ENCODE measurements at places on chromosomes 2 and 18. TPM values are rescaled to one million over a fixed set of nuclear protein-coding genes. Genes with fewer than 3 reads are reported as not detected.

GRCh38 chr2:18153741-18154140 is 275.3 kb downstream of the KCNS3 start:
- no peak for DNase-seq

GRCh38 chr2:108621087-108621559 is 86.9 kb downstream of the LIMS1 start:
- DNase-seq: no peak

The ANTXR1 gene
- 94.7 TPM for total RNA-seq

GRCh38 chr2:141423124-141423523 is 707.7 kb downstream of the LRP1B start:
- no peak for DNase-seq

DNA sequence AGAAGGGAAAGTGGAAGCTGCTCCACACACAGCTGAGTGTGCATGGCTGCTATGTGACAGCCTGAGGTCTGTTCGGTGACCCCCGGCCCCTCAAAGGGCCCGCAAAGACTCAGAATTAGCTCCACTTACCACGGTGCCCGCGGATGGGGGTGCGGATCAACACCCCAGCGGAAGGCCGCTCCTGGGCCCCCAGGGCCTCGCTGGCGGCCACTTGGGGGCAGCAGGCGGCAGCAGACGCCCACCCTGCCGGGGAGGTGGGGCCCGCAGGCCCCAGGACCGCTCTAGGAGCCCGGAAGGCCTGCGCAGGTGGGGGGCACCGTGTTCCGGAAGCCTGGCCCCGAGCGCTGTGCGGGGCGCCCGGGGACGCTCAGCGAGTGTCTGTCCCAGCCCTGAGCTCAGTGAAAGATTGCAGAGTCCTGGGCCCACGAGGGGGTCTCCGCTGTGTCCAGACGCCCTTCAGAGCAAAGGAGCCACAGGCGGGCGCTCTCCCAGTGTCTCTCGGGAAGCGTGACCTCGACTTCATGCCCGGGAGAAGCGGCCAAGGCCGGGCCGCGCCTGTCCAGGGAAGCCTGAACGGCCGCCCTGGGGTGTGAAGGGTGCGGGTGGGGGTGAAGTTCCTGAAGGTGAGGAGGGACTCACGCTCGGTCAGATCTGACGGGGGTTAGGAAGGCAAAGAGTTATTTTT is 118.7 kb downstream of the VAPA start:
- DNase-seq: no peak

The TRIM54 gene
- total RNA-seq: not detected
